Stimulated activated CD8-positive, alpha-beta memory T cell treated with anti-CD3 and anti-CD28 coated beads, Interleukin-7, amount 100 ng/mL, for 4 hours (primary cell): ENCODE measurements at places on chromosomes 12 and 14.

DNA sequence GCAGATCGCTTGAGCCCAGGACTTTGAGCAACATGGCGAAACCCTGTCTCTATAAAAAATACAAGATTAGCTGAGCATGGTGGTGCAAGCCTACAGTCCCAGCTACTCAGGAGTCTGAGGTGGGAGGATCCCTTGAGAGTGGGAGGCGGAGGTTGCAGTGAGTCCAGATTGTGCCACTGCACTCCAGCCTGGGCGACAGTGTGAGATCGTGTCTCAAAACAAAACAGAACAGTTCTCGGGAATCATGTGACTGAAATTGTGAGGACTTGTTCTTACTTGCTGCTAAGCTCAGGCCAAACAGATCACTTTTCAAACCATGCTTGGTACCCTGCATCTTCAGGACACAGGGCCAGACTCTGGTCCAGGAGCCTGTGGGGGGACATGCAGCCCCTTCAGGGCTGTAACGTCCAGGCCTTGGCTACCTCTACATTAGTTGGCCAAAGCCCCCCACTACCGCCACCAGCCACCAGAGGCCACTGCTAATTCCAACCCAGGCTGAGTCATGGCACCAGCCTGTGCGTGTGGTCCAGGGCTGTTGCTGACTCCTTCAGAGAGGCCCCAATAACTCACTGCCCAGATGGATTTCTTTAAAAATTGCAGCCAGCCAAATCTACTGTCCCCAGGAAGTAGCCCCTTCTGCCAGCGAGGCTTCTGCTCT lies 33.4 kb upstream of the SYNDIG1L start:
- DNase-seq = no peak

- no peak for DNase-seq
These were observed at the start of gene KRT80 for GRCh38 chr12:52191841-52192791. Gene KRT80, minus strand, starts transcription at chr12:52192014. Its CDS starts 112 bp downstream, at chr12:52191902.

- no peak for DNase-seq
These were observed 42.1 kb downstream of the SEC23A start for GRCh38 chr14:39060818-39061437.

- DNase-seq = no peak
These were observed 9.7 kb downstream of the PDE6H start for GRCh38 chr12:14982562-14982961.

- DNase-seq = no peak
These were observed 19.9 kb upstream of the COCH start for GRCh38 chr14:30854492-30854891.

DNA sequence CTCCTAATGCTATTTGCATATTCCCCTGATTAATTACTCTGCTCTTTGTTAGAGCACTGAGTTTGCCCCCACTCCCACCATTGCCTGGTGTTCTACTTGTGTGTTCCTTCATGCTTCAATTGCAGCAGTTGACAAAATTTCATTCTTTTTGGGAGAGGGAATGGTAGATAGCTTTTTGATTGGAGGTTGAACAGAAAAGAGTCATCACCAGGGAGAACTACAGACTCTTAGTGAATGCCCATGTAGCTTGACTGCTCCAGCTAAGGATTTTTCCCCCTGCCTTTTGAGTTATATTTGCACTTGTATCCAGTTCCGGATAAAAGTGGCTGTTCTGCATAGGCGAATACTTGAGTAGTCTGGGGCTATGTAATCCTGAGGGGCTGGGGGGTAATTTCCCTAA lies 183.9 kb downstream of the ETNK1 start:
- DNase-seq = no peak

DNA sequence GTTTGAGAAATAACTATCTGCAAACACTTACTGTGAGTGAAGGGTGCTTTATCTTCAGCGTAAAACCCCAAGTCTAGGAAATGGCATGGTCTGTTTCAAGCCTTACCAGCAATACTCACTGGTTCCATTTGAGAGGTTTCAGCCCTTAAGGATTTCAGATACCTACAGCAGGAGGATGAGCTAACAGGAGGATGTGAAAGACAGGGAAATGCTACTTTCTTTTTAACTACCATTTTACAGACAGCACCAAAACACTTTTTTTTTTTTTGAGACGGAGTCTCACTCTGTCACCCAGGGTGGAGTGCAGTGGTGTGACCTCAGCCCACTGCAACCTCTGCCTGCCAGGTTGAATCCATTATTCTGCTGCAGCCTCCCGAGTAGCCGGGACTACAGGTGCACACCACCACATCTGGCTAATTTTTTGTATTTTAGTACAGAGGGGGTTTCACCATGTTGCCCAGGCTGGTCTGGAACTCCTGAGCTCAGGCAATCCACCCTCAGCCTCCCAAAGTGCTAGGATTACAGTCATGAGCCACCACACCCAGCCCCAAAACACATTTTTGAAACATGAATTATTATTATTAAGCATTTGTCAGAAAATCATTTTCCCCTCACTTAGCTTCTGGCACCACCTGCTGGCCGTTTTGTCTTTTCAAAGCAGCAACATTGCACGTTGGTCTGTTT lies 4.6 kb downstream of the MTRFR start:
- peak; percentile 64 for DNase-seq

DNA sequence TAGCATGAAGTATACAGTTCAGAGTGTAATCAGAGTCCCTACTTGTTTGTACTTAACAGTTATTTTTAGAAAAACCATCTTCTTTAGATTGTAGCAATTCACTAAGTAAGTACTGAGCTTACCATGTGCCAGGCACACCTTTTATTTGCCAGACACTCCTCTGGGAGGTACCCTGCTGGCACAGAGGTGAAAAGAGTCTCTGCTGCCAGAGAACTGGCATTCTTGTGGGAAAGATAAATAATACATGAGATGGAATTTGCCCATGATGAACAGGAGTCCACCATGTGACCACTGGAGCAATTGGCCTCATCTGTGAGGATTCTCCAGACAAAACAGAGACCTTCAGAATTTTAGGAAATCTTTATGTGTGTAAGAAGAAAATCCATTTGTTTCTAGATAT lies 199.3 kb upstream of the SLC16A7 start:
- no peak for DNase-seq

DNA sequence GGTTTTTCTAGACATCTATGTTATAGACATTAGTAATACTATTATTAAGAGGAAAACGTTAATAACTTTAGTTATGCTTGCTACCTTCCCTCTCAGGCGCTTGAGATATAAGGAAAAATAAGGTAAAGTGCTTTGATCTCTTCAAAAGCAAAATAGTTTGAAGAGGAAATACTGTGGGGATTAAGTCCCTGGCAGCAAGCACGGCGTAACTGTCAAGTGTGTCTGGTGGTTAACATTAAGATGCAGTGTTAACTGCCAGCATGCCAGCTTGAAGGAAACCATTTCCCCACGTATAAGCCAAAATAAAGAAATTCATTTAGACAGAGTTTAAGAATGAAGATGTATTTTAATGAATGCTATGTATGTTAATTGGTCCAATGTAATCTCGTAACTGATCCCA lies 31.8 kb downstream of the PELI2 start:
- no peak for DNase-seq

- no peak for DNase-seq
These were observed 176.7 kb downstream of the CRADD start for GRCh38 chr12:93853698-93854478.

DNA sequence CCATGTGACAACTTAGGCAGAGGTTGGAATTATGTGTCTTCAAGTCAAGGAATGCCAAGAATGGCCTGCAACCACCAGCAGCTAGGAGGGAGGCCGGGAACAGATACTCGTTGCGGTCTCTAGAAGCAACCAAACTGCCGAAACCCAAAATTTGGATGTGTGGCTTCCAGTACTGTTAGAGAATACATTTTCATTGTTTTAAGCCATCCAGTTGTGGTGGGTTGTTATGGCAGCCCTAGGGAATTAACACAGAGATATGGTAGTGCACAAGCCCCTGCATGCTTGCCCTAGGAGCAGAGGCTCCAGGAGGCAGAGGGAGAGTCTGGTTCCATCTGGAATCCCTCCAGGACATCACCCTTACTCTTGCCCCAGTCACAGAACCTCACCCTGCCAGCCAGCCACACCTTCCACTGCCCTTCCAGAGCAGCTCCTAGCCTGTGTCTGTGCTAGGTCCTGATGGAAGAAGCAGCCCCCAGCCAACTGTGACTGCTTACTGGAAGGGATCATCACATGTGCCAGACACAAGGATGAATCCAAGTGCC lies 19.5 kb downstream of the PITPNM2 start:
- DNase-seq = no peak

- DNase-seq = peak; percentile 54
These were observed 647.8 kb downstream of the TMEM121 start for GRCh38 chr14:106174206-106174605.

DNA sequence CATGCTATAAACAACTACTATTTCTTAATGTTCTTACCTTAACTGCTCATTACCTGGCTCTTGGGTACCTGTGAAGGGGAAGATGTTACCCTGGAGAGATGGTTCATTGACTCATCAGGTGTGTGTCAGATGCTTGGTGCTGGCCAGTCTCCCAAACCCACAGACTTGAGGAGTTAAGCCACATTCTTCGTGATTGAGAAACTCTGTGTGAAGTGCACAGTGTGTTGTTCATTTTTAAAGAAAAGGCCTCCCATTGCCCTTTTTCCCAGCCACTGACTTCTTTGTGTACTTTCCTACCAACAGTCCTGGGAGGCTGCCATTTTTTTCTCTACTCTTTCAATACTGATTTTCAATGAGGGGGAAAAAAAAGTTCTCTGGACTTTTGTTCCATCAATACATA lies 3.2 kb downstream of the MGST1 start:
- DNase-seq = no peak

DNA sequence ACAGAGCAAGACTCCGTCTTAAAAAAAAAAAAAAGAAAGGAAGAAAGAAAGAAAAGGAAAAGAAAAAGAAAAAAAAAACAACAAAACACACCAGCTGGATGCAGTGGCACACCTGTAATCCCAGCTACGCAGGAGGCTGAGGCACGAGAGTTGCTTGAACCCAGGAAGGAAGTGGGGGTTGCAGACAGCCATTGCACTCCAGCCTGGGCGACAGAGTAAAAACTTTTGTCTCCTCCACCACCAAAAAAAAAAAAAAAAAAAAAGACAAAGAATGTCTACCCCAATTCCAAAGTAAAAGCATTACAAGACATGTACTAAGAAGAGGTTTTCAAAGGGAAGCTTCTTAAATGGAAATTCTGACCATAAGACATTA lies 53.4 kb downstream of the HNRNPC start:
- no peak for DNase-seq

- no peak for DNase-seq
These were observed 121.3 kb upstream of the NUDT4 start for GRCh38 chr12:93256256-93256969.

GRCh38 chr14:54535126-54535525 lies 25.4 kb downstream of the CGRRF1 start:
- DNase-seq = no peak

DNA sequence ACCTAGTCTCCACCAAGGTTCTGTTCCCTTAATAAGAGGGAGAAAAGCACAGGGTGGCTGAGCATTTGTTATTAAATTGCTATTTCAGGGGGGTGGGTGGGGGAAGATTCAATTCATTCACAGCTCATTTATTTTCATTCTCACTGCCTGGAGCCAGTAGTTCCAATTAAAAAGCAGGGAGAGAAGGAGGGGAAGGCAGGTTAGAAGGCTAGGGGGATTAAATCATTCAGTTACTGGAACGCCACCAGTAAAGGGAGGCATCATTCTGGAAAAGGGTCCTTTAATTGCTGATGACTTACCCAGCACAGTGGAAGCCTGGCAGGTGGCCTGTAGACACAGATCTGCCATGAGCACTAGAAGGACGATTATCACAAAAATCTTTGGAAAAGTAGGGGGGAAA lies 47.4 kb downstream of the NIN start:
- DNase-seq = no peak

DNA sequence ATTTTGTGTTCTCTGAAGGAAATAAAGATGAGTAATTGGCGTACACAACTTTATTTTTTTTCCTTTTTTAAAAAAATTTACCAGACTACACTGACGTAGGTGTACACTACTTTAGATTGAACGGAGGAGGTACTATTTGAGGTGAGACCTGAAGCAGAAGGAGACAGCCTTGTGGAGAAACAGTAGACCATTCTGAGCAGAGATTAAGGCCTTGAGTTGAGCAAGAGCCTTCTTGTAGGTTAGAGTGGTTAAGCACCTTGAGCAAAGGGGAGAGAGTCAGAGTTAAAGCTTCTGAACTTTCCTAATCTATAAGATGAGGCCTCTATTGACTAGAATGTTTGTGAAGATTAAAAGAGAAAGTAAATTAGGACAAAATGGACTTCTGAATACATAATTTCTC lies 2.5 kb downstream of the LEMD3 start:
- no peak for DNase-seq

DNA sequence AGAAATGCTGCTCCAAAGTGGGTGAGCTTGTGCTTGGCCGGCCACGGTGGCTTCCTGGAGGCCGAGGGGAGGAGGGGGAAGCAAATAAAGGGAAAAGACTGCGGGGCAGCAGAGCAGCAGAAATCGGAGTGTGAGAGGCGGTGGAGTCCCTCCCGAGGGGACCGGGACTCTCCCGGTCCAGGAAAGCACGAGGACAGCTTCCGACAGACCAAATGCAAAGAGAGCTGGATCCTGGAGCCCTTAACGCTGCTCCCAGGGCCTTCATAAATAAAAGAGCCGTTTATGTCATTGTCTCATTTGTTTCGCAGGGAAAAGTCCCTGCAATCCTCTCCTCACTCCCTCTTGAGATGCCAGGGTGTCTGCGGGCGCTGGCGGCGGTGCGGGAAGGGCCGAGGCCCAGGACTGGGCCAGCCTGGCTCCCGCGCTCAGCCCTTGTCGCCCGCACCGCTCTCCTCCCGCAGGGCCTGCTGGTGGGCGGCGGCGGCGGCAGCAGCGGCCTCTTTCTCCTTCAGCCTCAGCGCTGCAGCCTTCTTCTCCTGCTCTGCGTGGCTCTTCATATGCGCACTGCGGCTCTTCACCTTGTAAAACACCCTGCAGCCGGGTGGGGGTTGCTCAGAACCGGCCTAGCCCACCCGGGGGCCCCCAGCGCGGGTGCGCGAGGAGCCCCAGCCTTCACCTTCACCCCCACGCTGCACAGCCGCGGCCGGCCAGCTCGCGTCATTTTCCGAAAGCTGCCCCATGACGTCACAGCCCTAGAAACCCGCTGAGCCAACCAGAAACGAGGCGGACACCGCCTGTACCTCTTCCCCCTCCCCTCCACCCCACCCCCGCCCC lies 4.5 kb upstream of the PNMA1 start:
- DNase-seq = no peak

- DNase-seq = no peak
These were observed 56.7 kb downstream of the PPFIBP1 start for GRCh38 chr12:27580561-27581330.

- DNase-seq = no peak
These were observed 88.5 kb upstream of the NCOR2 start for GRCh38 chr12:124655698-124656516.
